Anterior cingulate cortex (tissue), 58 donors: ENCODE measurements at places on chromosomes 7 and 10.

DNA sequence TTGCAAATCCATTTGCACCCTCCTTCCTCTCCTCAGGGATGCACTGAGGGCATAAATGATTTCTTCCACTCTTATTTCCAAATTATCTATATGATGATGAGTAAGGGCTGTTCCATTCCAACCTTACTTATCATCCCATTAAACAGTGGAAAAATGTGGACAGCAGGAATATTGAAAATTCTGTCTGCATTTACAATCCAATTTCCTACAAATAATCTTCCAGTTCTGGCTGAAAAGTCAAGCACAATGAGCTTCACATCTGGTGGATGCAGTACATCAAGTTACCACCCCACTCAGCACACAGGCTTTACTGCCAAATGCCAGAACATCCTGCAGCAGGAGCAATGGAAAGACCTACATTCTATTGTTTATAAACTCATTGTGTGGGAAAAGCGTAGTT is 345.0 kb upstream of the STEAP1 start:
- DNase-seq = no peak

- no peak for DNase-seq
These were observed 27.2 kb downstream of the NUDCD3 start for GRCh38 chr7:44463169-44463808.

DNA sequence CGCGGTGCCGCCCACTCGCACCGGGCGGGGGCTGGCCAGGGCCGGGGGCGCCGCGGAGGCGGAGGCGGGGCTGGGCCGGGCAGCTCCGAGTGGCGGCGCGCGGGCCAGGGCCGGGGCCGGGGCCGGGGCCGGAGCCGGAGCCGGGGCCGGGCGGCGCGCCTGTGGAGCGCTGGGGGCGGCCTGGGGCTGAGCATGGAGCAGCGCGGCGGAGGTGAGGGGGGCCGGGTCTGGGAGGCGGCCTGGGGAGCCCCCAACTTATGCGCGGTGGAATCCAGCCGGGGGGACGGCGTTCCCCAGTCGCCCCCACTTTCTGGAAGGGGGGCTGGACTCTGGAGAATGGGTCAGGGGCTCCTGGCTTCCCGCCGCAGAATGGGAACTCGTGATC is at the start of gene LZTS2:
Gene LZTS2, plus strand, starts transcription at position 67 of the 385 bp plus-strand sequence. CDS start 2,731 bp downstream, outside the sequence.
- no peak for DNase-seq

- DNase-seq = no peak
These were observed 58.3 kb upstream of the COMTD1 start for GRCh38 chr10:75294031-75294437.

GRCh38 chr7:147406521-147407135 is 1183.9 kb upstream of the C7orf33 start:
- DNase-seq = no peak

- no peak for DNase-seq
These were observed 186.8 kb upstream of the NEBL start for GRCh38 chr10:21083861-21084260.

GRCh38 chr7:38964921-38965320 is 12.8 kb upstream of the POU6F2 start:
- no peak for DNase-seq

GRCh38 chr7:2909471-2910039 is 65.4 kb upstream of the GNA12 start:
- no peak for DNase-seq

DNA sequence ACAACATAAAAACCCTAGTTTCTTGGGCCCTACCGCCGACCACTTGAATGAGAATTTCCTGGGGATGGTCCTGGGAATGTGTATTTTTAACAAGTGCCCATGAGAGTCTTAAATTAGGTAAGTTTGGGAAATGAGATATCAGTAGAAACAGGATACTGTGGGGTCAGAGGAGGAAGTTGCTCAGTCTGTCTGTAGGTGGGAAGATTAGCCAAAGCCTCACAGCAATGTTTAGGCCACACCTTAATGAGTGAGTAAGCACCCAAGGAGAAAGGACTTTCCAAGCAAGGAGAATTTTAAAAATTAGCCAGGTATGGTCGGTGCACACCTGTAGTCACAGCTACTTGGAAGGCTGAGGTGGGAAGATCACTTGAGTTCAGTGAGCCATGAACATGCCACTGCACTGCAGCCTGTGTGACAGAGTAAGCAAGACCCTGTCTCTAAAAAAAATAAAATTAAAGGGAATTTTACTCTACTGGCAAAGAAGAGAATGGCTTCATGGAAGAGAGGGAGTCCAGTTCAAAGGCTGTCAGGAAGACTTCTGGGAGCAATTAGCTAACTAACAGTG is 31.9 kb downstream of the PAPSS2 start:
- DNase-seq = no peak

- DNase-seq = no peak
These were observed 294.1 kb upstream of the YAE1 start for GRCh38 chr7:39272111-39272510.

- DNase-seq = peak; percentile 77
These were observed 67.9 kb upstream of the PDZD8 start for GRCh38 chr10:117442944-117443685.

- no peak for DNase-seq
These were observed 183.9 kb downstream of the HECW1 start for GRCh38 chr7:43296306-43296705.

DNA sequence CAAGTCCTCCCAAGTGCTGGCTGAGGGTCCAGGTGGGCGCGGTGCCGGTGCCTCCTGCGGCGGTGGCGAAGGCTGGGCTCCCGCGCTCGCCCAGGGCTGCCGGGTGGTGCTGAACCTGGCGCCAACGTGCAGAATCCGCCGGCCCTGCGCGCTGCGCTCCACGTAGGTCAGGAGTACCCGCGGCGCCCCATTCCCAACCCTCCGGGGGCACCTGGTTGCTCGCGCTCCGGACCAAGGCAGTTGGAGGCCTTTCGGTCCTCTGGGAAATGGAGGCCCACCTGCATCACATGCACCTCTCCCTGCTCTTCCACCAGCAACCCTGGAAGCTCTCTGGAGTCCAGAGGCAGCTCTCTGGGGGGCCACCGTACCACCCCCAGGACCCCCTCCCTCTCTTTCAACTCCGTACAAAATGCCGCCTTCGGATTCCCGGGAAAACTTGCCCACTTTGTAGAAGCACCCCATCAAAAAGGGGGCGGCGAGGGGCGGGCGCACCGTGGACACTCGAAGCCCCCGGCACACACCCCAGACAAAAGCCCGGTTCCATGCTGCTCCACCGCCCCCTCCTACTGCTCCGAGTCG is 745 bp downstream of the SLC16A9 start:
- DNase-seq = no peak

- no peak for DNase-seq
These were observed 39.4 kb upstream of the PRSS1 start for GRCh38 chr7:142709921-142710320.

GRCh38 chr7:151240942-151241754 is 7.3 kb downstream of the SMARCD3 start:
- DNase-seq = no peak

GRCh38 chr7:19772841-19773760 is at the start of gene TMEM196:
TMEM196 (minus strand) TSS chr7:19773617; CDS start chr7:19772696, 921 bp downstream.
- no peak for DNase-seq

DNA sequence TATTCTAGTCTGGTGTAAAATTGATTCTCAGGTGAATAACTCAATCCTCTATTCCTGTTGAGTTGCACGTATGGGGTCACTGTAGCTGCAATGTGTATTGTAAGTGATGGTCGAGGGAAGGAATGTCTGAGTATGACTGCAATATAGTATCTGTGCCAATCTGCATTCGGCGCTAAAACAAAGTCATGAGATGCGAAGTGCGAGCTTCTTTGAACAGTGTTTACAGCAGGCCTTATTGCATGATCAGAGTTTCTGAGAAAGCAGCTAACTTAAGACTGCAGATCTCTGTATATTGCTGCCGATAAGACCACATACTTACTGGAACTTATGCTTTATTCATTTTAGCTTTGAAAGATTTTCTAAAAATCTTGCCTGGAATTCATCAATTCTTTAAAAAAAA is 341.7 kb upstream of the BMPER start:
- DNase-seq = no peak

GRCh38 chr10:68826764-68827591 is at the start of gene STOX1:
STOX1 (plus strand) TSS chr10:68827531; CDS start chr10:68827624, 93 bp downstream.
- DNase-seq = peak; percentile 12

GRCh38 chr7:115132096-115132495 is 210.2 kb downstream of the MDFIC start:
- DNase-seq = no peak

GRCh38 chr10:80468806-80469421 is 14.8 kb downstream of the TSPAN14 start:
- DNase-seq = no peak

- no peak for DNase-seq
These were observed 101.7 kb upstream of the YAE1 start for GRCh38 chr7:39464350-39465054.

DNA sequence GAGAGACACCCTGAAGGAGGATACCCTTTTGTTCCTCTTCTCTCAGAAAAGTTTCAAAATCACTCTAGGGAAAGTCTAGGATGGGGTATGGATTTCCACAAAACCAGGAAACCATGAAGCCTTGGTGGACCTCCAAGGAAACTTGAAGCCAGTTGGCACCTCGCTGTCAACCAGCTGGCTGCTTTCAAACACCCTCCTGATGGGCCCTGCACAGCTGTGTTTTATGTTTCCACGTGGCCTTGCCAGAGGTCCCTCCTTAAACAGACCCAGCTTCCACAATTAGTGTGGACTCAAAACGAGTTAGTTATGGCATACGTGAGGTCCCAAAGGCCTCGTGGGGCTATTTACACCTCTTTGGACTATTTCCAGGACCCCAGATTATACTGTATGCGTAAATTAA is 5.9 kb downstream of the PPP1R3A start:
- DNase-seq = no peak

- DNase-seq = no peak
These were observed 336.2 kb downstream of the WDR11 start for GRCh38 chr10:121187391-121187790.

GRCh38 chr7:141674171-141674671 is 27.7 kb downstream of the DENND11 start:
- DNase-seq = no peak

- no peak for DNase-seq
These were observed 538.5 kb downstream of the INHBA start for GRCh38 chr7:41164440-41164839.

DNA sequence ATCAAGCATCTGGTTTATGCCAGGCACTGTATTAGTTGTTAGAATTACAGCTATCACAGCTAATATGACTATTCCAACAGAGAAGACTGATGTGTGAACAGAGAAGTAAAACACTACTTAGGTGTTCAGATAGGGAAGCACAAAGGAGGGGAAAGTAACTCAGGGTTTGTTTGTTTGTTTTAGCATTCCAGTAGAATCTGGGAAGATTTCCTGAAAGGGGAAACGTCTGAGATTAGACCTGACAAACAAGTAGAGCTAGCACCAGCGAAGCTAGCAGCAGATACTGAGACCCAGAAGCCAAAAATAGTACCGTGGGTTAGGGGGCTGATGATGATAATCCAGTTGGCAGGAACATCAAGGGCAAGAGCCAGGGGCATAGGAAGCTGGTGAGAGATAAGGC is 28.8 kb upstream of the KLHL7 start:
- no peak for DNase-seq

GRCh38 chr10:27482984-27483956 is 20.8 kb upstream of the RAB18 start:
- no peak for DNase-seq

GRCh38 chr10:3786295-3787015 is 1.4 kb upstream of the KLF6 start:
- DNase-seq = no peak

DNA sequence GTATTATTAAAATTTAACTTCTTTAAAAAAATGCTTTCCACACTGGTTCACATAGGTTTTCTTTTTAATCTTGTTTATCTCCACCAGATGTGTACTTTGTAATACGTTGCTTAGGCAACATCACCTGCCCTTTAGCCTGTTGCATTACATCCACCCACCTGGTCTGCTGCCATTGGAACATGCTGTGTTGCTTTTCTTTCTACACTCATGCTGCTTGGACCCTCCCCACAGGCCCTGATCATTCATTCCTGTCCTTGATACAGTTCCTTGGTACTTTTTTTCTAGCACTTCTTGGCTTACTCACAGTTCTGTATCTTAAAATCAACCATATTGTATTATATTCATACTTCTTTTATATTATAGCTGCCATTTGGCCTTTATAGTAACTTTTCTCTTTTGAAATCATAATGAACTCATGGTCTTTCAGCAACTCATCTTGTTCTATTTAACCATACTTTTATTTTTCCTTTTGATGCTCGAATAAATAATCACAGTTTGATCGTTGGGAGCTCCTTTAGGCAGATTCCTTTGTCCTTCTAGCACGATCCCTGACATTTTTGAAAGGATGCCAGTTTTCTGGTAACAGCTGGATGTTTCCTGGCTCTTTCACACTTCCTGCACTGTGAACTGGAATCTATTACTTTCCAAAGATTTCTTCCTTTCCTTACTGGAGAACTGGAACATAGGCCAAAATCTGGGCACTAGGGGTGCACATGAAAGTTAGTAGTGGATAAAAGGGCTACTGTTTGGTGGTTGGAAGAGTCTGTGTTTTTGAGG is 125.1 kb downstream of the CDK14 start:
- no peak for DNase-seq

GRCh38 chr7:46461334-46461777 is 540.3 kb upstream of the IGFBP3 start:
- DNase-seq = no peak

GRCh38 chr7:52670608-52671225 is 364.7 kb upstream of the POM121L12 start:
- no peak for DNase-seq

DNA sequence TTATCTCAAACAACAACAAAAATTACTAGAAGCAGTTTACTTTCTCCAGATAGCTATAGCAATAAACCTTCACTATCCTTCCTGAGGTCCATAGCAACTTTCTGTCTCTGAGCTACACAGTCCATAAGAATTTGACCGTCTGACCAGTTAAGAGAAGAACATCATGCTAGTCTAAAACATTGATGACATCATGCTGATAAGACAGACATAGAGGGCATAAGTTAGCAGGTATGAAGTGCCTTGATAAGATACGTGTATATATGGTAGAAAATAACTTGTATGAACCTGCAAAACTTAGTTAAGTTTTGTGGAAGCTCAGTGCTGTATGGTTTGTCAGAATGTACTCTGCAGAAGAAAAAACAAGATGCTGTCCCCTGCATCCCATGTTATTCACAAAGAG is 353.0 kb downstream of the GRID1 start:
- DNase-seq = no peak

DNA sequence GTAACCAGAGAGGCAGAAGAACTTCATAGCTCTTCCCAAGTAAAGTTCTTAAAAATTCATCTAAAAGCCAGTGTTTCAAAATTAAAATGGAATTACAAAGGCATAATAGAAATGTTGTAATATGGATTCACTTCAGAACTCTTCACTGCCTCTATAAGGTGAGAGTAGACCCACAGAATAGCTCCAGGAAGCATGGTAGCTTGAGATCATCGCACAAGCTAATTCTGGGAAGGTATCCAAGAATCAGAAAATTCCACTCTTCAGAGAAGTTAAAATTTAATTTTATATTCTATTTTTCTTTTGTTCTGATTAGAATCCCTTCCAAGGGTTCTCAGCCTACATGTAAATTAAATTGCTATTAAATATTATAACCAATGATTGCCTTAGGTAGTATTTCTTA is 1.5 kb upstream of the DHX32 start:
- no peak for DNase-seq

DNA sequence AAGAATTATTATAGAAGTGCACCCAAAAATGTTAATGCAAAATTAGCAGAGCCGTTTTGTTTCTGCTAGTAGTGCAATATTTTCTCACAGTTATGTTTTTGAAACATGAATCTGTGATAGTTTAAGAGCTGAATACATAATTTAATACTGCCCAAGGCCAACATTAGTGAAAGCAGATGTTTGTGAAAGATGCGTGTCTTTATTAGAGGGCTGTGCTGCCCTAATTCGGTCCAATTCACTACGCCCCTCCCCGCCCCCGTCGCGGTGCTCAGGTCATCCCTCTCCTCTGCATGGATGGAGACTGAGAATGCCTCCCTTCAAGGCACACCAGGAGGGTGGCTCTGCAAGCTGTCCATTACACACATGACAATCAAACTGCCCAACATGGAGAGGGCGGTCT is 172.0 kb downstream of the TEX36 start:
- DNase-seq = no peak
